ENCODE measurements at places on chromosomes 1 and 21.
A peak's percentile ranks its signal among the peaks of the same experiment; 100 is the strongest.

GRCh38 chr1:28480308-28480707 lies 25.5 kb upstream of the RCC1 start:
- no peak for DNase-seq

DNA sequence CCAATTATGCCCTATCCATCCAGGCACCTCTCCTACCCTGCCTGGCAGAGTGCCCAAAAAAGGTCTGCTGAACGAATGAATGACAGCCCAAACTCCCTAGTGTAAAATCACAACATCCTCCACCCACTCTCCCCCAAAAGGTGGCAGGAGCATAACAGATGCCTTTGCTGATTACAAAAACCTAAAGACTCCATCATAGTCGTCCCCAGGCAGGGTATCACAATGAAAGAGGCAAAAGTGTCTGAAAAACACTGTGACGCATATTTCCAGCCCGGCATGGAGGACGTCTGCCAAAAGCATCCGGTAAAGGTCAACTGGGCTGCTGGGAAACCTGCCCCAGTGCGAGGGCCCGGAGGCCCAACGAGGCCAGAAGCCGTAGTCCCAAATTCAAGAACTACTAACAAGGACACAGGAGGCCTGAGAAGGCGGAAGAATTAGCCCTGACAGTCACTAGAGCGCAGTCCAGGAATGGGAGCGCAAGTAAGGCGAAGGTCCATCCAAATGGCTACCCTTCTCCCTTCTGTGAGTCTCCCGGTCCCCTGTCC lies 576 bp downstream of the SMIM12 start:
- DNase-seq = no peak

DNA sequence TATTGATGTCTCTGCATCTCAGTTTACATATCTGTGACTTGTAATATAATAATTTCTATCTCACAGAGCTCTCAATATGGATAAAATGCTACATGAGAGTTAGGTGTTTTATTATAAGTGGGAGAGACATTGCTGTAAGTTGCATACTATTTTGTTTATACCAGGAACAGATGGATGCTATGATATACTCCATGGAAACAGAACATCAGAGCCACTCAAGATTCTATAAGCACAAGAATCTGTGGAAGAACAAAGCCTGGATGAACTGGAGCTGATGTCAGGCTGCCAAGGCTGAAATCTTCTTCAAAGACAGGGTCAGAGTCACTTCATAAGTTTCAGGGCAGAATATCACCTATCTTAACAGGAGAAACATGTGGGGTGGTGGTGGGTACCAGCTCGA lies 30.2 kb downstream of the DUSP10 start:
- no peak for DNase-seq

DNA sequence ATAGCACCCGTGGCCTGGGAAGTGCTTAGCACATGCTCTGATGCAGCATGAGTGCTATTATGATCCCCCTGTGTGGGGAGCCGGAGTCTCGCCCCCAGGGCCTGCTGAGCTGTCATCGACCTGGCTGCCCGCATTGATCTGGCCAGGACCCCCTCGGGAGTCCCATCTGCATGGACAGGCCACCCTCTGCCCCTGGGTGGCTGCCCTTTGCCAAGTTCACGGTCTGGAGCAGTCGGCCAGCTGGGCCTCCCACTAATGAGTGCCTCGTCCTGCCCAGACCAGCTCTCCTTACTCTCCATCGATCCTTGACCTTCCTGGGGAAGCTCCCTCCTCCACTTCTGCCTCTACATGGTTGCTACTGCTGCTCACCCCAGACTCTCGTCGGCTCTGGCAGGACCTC lies 121.8 kb upstream of the RUNX3 start:
- no peak for DNase-seq

DNA sequence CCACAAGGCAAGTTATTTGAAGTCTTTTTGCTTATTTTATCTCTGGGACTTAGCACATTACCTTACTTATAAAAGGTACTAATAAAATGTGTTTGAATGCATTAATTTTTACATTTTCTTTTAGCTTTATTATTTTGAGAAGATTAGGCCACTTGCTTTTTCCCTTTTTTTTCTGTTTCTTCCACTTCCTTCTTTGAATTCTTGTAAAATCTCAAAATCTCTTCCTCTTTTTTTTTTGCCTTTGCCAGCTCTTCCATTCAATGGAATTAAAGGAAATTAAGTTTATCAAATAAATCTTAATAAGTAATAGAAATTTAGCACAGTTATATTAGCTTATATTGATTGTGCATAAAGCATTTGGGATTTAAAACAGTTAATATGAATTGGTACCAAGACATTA lies 260.9 kb downstream of the SRGAP2C start:
- DNase-seq = no peak

DNA sequence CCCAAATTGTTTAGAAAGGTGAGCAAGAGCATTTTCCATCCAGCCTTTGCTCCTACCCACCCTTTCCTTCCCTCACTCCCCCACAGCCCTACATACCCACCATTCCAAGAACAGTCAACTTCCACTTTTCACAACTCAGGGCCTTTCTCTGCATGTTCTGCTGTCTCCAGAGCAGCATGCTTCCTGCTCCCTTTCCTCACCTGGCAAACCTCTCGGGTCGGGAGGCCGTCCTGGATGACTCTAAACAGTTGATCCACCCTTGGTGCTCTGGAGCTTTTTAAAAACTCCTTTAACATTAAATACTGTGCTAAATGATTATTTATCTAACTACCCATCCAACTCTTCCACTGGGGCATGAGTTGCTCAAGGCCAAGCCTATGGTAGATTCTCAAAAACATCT lies 200.6 kb downstream of the SETD4 start:
- peak; percentile 6 for DNase-seq

- no peak for DNase-seq
These were observed 261.4 kb upstream of the C1orf174 start for GRCh38 chr1:4161366-4162006.

- DNase-seq = no peak
These were observed 514.0 kb upstream of the ADAMTS5 start for GRCh38 chr21:27480841-27481261.

DNA sequence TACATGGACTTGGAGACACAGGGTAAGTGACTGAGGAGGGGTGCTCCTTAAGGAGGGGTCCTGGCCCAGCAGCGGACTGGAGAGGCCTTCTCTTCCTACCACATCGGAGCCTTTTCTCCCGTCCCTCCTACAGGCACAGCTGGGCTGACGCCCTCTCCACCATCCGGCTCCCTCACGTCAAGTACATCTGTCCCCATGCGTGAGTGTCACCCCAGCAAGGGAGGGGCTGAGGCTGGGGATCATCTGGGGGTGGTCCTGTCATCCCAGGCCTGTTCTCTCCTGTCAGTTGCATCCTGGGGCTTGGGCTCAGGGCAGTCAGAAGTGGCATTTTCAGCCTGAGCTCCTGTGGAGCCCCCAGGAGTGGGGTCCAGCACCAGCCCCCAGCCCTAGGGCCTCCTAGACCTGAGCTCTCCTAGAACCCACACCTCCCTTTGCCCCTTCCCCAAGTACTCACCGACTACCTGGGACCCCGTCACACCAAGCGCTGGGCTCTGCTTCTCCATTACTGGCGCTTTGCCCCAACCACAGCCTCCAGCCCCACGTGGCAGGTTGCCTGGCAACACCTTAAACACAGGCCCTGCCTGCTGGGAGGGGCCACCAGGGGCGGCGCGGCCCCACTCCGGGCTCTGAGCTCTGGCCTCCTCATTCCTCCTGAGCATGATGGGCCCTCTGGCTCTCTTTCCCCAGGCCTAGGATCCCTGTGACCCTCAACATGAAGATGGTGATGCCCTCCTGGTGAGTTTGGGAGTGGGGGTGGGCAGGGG lies 2.3 kb downstream of the LYPLA2 start:
- no peak for DNase-seq

DNA sequence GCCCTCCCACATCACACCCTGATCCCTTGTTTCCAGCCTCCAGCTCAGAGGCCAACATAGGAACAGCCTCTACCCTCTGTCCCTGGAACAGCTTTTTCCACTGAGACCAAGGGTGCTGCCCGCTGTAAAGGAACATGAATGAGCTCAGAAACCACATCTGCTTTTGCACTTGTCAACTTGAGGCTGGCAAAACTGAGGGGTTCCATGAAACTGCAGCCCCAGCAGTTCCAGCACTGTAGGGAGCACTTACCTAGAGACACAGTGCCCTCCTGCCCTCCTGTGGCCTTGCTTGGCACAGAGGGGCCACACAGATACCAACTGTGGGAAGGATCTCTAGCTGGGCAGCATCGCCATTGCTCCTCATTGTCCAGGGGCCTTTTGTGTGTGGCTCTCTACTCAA lies 51.7 kb downstream of the ITPKB start:
- DNase-seq = no peak

- no peak for DNase-seq
These were observed 265.8 kb downstream of the LRRC7 start for GRCh38 chr1:69833536-69833935.

DNA sequence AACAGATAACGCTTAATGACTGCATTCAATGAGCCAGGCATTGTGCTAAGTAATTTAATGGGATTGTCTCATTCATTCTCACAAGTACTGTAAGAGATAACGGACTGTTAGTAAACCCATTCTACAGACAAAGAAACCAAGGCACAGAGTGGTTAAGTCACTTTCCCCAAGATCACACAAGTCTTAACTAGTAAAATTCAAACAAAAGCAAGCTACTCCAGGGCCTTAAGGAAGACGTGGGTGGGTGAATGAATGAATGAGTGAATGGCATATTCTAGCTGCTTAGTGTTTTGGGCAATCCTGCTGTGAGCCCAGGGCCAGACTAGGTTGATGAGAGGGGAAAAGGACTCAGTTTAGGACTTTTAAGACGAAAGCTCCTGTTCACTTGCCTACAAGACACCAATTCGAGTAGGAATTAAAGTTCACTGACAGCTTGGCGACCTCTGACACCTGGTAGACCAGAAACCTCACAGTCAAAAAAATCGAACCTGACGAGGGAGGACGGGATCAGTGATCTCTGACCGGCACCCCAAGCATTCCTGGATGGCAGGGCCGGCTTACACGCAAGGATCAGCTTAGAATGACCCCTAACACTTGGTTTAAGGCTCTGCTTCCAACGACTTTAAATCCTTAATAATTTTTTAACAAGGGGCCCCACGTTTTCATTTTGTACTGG lies 557 bp downstream of the EMC1 start:
- DNase-seq = peak; percentile 61

DNA sequence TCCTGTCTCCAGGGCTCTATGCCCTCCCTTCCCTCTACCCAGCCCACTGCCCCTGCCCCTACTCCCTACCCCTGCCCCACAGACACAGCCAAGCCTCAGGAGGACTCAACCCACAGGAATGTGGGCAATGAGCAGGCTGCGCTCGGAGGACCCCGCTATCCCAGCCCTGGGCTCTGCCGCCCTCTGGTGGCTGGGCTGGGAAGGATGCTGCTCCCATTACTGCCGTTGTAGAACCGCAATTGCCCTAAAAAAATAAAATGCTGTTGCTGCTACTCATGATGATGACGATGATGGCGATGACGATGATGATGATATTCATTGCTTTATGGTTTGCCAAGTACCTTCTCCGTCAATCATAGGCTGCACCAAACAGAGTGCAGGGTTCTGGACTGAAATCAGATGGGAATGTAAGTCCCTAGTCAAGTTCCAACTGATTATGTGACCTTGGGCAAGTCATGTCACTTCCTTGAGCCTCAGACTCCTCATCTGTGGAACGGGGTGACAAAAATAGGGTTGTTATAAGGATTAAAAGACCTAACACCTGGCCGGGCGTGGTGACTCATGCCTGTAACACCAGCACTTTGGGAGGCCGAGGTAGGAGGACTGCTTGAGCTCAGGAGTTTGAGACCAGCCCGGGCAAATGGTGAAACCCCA lies 24.6 kb downstream of the ARHGEF19 start:
- DNase-seq = peak; percentile 93

- no peak for DNase-seq
These were observed 88.6 kb downstream of the SELENOF start for GRCh38 chr1:86825319-86825718.

- DNase-seq = peak; percentile 87
These were observed 18.5 kb downstream of the SH3BP5L start for GRCh38 chr1:248807067-248807737.

DNA sequence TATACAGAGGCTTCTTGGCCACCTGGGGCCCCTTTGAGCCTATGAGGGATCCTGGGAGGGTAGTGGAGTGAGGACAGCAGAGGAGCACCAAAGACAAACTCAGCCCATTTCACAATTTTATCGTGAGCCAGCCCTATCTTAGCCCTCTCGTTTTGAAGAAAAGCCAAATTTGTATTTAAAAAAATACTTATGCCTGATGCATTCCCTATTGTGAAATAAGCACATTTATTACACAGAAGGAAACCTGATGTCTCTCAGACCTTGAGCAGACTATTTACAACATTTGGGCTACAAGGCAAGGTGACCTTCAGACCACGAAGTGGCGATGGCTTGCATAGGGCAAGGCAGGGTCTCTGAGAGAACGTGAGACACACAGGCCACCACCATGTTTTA lies 41.3 kb upstream of the H6PD start:
- no peak for DNase-seq

DNA sequence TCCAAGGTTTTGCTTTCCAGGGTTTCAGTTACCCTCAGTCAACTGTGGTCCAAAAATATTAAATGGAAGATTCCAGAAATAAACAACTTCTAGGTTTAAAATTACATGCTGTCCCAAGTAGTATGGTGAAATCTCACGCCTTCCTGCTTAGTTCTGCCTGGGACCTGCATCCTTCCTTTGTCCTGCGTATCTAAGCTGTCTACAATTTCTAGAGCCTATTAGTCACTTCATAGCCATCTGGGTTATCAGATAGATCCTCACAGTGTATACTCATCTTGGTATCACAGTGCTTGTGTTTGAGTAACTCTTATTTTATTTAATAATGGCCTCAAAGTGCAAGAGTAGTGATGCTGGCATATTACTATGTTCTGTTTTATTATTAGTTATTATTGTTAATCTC lies 157.7 kb downstream of the ROR1 start:
- no peak for DNase-seq

DNA sequence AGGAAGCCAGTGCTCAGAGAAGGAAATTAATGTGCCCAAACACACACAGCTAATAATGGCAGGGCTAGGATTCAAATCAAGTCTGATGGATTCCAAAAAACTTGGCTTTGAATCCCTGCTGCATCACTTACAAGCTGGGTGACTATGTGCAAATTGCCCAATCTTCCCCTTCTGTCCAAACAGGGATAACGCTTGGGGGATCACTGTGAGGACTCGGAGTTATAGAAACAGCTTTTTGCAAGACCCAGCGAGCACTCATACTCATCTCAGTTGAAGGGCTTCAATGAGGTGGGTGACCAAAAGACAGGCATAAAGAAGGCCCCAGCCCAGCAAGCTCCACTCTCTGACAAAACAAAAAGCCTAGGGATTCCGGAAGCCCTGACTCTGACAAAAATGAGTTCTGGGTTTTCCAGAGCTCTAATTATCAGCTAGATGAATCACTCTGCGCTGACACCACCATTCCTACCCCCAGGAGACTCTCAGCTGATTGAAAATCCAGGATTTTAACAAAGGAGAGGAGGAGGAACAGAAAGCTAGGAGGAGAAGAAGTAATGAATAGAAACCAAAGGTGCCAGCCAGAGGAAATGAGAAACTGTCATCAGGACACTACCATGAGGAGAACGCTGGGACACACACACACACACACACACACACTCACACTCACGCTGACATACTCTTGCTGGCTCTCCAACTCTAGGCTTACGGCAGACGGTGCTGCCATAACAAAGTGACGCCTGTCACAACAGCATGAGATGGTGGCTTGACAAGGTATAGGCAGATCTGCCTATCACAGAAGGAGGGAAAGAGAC lies 1.6 kb upstream of the STK40 start:
- DNase-seq = peak; percentile 86

- DNase-seq = no peak
These were observed 55.4 kb downstream of the STUM start for GRCh38 chr1:226603858-226604559.
